Right atrium auricular region (tissue), 2 donors: ENCODE measurements at places on chromosomes 5 and 9. TPM values are rescaled to one million over a fixed set of nuclear protein-coding genes. Genes with fewer than 3 reads are reported as not detected.

- H3K27me3 ChIP-seq = no peaks in the 10 kb centered on the region
- no peaks in the 10 kb centered on the region for H3K36me3 ChIP-seq
- H3K4me3 ChIP-seq = no peak overlapping the region
- peak overlapping the region; percentile 56 for H3K27ac ChIP-seq
- no peak for DNase-seq
These were observed 5.2 kb upstream of the DUSP1 start for GRCh38 chr5:172776235-172776594.

DNA sequence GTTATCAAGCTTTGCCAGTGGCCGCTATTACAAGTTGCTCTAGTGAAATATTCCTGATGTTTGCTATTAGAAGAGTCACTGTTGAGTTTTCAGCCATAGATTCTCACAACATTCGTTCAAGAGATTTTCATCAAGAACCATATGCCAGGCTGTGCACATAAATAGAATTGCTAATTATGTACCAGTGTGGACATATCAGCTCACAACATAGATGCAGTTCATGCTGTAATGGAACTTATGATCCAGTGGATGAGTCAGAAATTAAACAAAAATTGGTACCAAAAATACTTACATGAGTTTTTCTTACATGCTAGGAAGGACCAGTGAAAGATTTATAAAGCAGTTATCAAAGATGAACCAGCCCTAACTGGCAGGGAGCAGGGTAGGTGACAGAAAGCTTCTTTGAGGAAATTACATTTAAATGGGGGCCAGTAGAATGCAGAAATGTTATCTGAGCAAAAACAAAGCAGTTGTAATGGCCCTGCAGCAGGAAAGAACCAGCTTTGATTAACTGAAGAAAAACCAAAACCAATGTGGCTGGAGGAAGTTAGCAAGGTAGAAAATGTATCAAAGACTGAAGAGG is 404.2 kb downstream of the DNAH5 start:
- H3K27ac ChIP-seq = no peak overlapping the region
- H3K27me3 ChIP-seq = no peaks in the 10 kb centered on the region
- H3K4me3 ChIP-seq = no peak overlapping the region
- no peaks in the 10 kb centered on the region for H3K4me1 ChIP-seq

GRCh38 chr5:94028001-94028400 is 286.6 kb upstream of the POU5F2 start:
- H3K4me1 ChIP-seq = no peaks in the 10 kb centered on the region
- no peak overlapping the region for H3K27ac ChIP-seq
- no peak for DNase-seq
- H3K36me3 ChIP-seq = no peaks in the 10 kb centered on the region

The TJP2 gene
- 46.3 TPM for total RNA-seq

The WDR38 gene
- not detected for total RNA-seq

- H3K27me3 ChIP-seq = no peaks in the 10 kb centered on the region
- no peak overlapping the region for H3K27ac ChIP-seq
- no peak overlapping the region for H3K4me3 ChIP-seq
These were observed 335.4 kb downstream of the MSX2 start for GRCh38 chr5:175059687-175060211.
